ENCODE measurements at places on chromosomes 5 and 9.

DNA sequence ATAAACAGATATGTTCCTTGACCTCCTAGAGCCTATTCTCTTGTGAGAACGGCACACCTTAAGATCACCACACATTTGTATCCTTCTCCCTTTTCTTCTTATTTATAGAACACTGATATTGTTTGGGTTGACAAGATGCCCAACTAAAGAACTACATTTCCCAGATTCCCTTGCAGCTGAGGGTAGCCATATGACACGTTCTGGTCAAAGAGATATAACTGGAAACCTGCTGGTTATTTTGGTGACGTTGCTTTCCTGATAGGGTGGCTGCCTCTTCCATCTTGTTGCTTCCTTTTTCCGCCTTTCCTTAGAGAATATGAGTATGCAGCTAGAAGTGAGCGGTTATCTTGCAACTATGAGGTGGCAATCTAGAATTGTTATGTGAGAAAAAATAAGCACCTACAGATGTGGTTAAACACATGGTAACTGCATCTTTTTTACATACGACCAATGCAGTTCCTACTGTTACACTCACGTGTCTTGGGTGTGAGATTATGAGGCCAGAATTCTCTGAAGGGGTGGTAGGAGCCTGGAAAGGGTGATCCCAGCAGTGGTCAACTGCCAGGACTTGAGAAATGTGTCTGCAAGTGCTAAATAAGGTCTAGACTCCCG lies 72.9 kb downstream of the SEC61B start:
- DNase-seq = peak; percentile 11

GRCh38 chr9:108048406-108049025 lies 558.9 kb upstream of the KLF4 start:
- peak; percentile 15 for DNase-seq

GRCh38 chr5:145598983-145599382 lies 236.2 kb downstream of the PRELID2 start:
- DNase-seq = no peak

DNA sequence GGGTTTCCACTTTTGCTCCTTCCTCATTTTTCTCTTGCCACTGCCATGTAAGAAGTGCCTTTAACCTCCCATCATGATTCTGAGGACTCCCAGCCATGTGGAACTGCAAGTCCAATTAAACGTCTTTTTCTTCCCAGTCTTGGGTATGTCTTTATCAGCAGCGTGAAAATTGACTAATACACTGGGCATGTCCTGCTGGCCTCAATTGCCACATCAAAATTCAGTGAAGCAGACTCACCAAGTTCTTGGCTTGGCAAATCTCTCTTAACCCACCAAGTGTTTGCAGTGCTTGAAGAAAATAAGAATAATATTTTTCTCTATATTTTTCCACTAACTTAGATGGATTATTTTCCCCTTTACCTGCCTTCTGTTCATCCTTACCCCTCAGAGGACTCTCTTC lies 212.0 kb downstream of the BRINP1 start:
- DNase-seq = peak; percentile 62

GRCh38 chr9:121814594-121814993 lies 163.2 kb downstream of the DAB2IP start:
- DNase-seq = no peak

DNA sequence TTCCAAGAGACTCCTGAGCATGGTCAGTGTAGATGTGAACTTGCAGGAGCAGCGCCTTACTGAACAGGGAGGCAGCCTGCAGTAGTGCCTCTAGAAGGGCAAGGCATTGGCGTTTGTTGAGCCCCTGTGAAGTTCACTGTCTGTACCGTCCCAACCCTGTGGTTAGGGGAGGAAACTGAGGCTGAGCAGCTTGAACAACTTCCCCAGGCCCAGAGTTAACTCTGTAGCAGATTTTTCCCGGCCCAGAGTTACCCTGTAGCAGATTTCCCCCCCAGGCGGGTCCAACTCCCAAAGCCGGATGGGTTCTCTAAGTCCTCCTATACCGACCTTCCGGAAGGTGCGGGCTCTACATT lies 9.6 kb downstream of the LMX1B start:
- DNase-seq = no peak

DNA sequence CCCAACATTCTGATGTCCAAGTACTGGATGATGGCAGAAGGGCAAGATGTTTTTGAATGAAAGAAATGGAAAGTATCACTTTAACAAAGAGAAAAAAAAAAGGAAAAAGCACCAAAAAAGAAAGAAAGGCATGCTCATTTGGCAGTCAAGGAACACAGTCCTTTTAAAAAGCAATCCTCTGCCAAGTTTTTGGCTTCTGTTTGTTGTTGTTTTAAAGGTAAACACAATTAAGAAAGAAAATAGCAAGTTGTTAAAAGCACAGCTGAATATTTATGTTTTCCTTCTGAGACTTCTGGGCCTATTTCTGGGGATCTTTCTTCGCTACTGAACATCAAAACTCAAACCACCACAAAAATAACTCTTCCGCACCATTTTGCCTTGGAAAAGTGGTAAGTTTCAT lies 162.1 kb downstream of the TRPM3 start:
- DNase-seq = no peak

- no peak for DNase-seq
These were observed 989.2 kb downstream of the TLE4 start for GRCh38 chr9:80560976-80561375.

- DNase-seq = peak; percentile 1
These were observed 86.9 kb downstream of the ATG10 start for GRCh38 chr5:82058710-82059109.

- no peak for DNase-seq
These were observed 202.2 kb downstream of the ARL15 start for GRCh38 chr5:54108136-54108535.

DNA sequence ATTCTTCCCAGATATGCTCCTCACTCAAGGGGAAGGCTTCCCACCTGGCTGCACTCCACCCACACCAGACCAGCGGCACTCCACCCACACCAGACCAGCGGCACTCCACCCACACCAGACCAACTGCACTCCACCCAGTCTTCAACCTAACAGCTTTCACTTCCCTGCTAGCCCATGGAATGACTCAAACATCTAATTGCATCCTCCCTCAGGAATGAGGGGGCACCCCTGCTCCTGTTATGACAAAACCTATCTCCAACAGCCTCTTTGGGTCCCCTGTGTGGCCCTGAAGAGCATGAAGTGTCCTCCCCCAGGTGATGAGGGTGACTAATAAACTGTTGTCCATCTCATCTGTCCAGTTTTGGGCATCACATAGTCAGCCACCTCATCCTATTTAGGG lies 556.6 kb upstream of the TUSC1 start:
- peak; percentile 34 for DNase-seq

DNA sequence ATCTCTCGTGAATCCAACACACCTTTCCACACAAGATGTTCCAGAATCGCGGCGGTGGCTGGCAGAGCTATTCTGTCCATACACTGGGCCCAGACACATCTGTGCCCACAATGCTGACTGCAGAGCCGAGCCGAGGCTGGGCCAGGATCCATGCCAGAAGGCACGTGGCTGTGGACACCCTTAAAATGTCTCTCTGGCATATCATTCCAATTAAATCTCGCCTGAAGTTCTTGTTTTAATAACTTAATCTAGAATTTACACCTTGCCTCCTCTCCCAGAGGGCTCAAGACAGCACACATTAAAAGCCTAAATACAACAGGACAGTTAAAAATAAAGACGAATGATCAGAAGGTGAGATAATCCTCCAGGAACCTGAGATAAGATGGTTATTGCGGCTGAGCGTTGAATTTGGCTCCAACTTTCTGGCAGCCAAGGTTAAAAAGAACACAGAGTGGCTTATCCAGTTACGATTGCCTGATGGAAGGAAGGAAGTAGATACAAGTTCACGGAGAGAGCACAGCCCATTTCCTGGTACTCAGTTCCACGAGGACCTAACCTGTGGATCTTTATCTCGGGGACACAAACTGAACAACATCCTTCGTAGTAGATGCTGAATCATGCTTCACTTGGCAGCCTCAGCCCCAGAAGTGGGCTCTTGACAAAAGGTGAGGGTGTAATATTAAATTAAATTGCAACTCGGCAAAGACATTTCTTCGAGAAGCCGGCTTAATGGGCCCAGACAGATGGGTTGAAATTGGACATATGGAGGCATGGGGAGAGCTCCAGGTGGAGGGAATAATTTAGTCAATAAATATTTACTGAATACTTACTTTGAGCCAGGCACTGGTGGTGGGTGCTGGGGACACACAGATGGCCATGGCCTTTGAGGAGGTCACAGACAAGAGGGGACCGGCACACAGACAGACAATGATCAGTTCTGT lies 86.0 kb upstream of the TBC1D2 start:
- no peak for DNase-seq

GRCh38 chr9:117696154-117696553 lies 8.0 kb upstream of the TLR4 start:
- DNase-seq = peak; percentile 70

DNA sequence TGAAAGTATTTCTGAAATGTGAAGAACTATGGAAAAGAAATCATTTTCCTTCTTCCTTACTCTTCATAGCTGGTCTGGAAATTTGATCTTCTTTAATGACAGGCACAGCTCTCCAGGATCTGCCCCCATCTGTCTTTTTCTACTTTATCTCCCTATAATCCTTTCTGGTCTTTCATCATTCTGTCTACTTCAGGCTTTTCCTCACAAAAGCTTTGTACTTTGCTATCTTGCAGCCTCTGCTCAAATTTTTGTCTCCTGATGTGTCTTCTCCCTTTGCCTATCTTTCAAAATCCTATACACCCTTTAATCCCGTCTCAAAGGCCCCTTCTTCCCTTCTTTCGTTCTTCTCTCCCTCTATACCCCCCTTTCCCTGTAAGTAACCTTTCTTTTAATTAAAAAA lies 114.9 kb upstream of the ATP10B start:
- DNase-seq = no peak

DNA sequence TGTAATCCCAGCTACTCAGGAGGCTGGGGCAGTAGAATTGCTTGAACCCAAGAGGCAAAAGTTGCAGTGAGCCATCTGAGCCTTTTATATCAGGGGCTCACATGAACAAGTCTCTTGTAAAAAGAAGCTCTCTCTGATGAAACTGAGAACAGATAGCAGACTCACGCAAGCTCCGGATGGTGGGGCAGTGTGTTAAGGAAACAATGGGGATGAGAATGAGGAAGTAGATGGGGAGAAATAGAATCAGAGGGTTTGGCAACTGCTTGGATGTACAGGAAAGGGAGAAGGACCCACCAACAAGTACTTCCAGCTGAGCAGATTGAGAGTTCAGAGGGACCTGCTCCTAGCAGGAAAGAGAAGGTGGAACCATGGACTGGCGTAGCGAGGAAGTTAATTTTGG lies 18.6 kb downstream of the TMEM252 start:
- no peak for DNase-seq

DNA sequence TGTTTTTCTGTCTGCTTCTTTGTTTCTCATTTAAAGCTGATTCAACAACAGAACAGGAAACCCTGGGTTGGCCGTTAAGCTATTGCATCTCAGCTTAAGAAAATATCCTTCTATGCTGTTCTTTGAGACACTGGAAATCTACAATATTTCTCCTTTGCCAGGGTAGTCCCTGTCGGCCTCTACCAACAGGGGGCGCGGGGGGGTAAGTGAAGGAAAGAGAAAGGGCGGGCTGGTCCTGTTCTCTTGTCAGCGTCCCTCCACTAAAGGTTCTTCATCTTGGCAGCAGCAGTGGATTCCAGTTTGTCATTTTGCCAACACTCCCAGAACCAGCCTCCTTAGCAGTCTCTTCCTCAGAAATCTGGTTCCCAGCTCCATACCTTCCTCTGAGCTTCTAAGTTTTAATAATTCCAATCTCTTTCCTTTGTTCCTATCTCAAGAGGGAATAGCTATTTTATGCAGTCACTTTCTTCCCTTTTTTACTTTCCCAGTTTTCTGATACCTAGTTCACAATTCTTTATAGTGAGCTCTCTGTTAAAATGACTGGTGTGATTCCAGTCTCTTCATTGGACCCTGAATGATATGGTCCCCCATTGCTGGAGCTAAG lies 222.3 kb downstream of the GLIS3 start:
- peak; percentile 88 for DNase-seq

- DNase-seq = no peak
These were observed 162.9 kb upstream of the NMUR2 start for GRCh38 chr5:152568016-152568415.

GRCh38 chr9:72557549-72557948 lies 36.1 kb downstream of the TMC1 start:
- peak; percentile 96 for DNase-seq

GRCh38 chr5:54719384-54720283 lies 202.1 kb downstream of the SNX18 start:
- peak; percentile 88 for DNase-seq

GRCh38 chr5:81754621-81755020 lies 3.7 kb upstream of the SSBP2 start:
- DNase-seq = no peak

- peak; percentile 87 for DNase-seq
These were observed at the start of gene PNPLA7 for GRCh38 chr9:137550231-137550621. Gene PNPLA7, minus strand, starts transcription at chr9:137550402. Its CDS starts 205 bp downstream, at chr9:137550197.

DNA sequence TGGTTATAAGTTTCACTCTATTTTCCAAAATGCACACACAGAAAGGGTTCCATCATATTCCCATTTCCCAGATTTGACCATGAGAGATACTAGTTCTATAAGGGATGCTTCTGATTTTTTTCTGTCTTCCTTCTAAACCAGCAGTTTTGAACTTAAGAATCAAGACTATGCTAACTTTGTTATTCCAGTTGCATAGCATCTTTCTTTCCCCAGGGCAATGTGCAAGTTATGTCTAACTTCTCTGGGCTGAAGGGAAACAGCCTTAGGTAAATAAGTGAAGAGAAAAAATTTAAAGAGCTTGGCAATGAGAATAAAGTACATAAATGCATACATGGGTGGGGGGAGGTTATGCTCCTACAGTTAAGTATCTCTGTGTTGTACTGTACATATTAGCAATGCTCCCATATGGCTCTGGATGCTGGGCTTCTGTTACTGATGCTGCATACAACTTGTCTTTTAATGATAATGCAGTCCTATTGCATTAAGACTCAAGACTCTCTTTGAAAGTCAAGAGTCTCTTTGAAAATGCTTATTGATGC lies 125.8 kb upstream of the SLC12A2 start:
- no peak for DNase-seq

DNA sequence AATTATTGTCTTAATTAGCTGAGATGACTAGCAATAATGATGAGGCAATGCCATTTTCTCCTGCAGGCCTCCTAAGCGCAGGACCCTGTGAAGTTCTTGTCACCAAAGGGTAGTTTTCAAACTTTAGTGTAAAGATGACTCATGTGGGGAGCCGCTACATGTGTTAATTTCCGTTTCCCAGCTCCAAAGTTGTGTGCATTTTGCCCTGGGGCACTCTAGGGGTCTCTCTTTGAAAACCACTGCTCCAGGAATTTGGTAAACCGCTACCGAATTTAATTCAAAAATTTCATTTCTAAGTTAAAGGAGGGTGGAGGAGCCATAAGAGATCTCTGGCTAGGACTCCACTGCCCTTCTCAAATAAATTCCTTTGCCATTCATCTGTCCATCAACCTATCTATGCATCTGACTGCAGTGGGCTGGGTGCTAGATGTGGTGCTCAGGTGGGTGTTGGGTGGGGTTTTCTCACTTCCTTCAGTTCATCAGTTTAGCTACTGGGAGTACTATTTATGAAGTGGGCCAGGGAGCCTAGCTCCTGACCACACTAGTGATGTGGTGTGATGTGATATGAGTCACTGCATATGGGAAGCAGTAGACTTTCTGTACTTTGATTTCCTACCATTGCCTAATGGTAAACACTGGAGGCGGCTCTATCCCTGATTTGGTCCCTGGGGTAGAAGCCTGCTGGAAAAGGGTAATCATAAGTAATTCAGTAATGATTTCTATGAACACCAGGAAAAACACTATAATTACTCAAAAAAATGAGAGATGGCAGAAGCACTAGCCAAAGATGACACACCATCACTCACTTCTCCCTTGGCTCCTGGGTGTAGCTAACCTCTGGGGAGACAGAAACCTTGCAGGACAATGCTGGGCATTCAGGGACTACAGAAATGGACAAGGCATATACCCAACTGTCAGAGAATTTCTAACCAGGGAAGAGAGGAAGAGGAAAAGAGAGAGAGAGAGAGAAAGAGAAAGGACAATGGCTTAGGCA lies 4.0 kb upstream of the ZSWIM6 start:
- DNase-seq = peak; percentile 90

Measured in GM23248 (cell line).